ENCODE measurements at places on chromosomes 6 and 20.

DNA sequence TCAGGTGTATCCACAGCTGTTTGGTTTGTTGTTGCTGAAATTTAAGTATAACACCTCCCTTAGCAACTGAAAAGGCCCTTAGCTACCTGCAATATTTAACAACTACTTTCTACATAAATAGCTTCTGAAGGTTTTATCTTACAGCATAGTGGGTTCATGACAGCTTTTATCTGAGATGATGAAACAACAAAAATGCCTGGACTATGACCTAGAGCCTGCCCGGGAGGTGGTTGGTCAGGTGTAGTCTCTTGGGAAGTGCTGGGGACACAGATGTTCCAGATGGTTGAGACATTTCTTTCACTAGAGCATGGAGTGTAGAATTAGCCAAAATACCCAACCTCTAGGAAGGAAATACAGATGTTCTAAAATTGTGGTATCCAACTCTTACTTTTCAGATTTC is 705.4 kb downstream of the MAFB start:
- DNase-seq = no peak

- DNase-seq = no peak
Observed at GRCh38 chr6:9610620-9611415, 804.1 kb downstream of the TFAP2A start.

- DNase-seq = no peak
Observed at GRCh38 chr6:137823826-137824555, 43.1 kb upstream of the TNFAIP3 start.

- peak; percentile 77 for DNase-seq
Observed at GRCh38 chr20:43682446-43682845, 15.5 kb downstream of the MYBL2 start.

DNA sequence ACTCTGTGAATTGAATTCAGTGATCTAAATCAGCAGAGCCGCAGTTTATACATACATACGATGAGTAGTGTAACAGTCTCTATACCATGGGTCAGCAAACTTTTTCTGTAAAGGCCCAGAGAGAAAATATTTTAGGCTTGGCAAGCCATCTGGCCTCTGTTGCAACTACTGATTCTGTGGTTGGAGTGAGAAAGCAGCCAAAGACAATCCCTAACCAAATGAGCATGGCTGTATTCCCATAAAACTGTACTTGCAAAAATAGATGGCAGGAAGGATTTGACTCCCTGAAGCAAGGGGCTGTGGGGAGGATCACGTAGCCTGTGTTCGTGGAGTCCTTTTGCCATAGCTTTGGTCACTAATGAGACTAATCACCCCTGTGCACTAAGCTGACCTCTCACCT is 17.9 kb upstream of the MOCS1 start:
- DNase-seq = no peak

DNA sequence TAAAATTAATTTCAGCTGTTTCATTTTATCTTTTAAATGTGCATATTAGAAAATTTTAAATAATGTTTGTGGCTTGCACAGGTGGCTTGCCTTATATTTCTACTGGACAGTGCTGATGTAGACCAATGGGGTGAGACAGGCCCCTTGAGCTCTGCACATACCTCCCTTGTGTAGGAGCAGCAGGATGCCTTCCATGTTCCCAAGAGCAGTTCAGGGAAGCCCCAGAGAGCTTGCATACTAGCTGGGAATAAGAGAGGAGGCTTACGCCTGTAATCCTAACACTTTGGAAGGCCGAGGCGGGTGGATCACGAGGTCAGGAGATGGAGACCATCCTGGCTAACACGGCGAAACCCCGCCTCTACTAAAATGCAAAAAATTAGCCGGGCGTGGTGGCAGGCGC is 61.4 kb downstream of the RFPL4B start:
- DNase-seq = no peak

- DNase-seq = no peak
Observed at GRCh38 chr20:4544765-4545164, 176.9 kb upstream of the PRND start.

GRCh38 chr6:167491438-167492099 is 166.7 kb downstream of the TTLL2 start:
- DNase-seq = no peak

Data from RWPE2 (cell line).